ENCODE measurements at places on chromosomes 2 and 18.

DNA sequence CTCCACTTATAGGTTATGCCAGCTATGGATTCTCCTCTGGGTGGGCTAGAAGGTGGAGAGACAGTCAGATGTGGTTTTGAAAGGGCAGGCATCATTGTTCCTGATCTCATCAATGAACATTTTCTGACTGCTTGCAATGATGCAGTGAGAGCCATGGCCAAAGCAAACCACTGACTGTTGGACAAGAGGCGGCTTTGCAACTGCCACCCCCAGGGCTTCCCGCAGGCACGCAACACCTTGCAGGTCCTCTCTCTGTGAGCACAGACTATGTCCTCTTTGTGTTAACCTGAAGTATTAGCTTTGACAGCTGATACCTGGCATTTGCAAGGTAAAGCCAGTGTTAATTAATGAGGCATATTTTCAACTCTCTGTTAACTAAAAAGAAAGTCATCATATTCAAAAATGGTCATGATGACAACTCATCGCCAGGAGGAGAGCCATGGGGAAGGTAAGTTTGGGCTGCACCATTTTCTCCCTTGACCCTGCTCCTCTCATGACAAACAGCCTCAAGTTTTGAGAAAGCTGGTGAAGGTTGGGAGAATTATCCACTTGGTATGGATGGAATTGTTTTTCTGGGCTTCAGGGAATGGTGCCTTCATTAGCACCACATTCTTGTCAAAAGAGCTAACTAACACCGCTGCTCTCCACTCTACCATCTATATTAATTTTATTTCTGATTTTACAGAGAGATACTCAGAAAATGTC lies 14.9 kb upstream of the FAM124B start:
- no peak for DNase-seq

GRCh38 chr2:156190517-156190916 lies 142.0 kb downstream of the NR4A2 start:
- no peak for DNase-seq

GRCh38 chr2:2701813-2702212 lies 370.7 kb upstream of the MYT1L start:
- no peak for DNase-seq

GRCh38 chr2:217331523-217332416 lies 471.9 kb upstream of the TNP1 start:
- DNase-seq, result peak; percentile 95

- no peak for DNase-seq
These were observed 113.2 kb downstream of the SH3RF3 start for GRCh38 chr2:109242210-109242653.

GRCh38 chr2:128754246-128754724 lies 435.6 kb upstream of the HS6ST1 start:
- peak; percentile 27 for DNase-seq

DNA sequence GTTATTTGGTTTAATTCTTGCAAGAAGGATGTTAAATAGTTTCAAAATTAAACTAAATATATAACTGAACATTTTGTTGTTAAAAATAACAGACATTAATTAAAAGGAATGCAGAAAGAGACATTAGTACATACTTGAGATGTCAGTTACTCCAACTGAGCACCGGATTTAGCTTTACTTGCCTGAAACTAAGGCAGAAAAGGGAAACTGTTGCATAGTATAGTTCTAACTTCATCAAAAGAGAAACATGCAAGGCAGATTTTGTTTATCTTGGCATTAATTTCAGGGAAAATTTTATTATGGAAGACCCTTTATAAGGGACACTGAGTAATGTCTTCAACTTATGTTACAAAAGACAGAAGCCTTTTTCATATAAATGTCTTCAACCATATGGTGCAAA lies 218.3 kb downstream of the STK39 start:
- no peak for DNase-seq

GRCh38 chr2:181308766-181309515 lies 148.2 kb upstream of the ITGA4 start:
- DNase-seq, result no peak

GRCh38 chr2:223222397-223222796 lies 170.4 kb downstream of the KCNE4 start:
- DNase-seq, result peak; percentile 31

- DNase-seq, result no peak
These were observed 156.2 kb upstream of the CELF4 start for GRCh38 chr18:37721544-37722522.

GRCh38 chr2:2662037-2662846 lies 331.2 kb upstream of the MYT1L start:
- DNase-seq, result no peak

DNA sequence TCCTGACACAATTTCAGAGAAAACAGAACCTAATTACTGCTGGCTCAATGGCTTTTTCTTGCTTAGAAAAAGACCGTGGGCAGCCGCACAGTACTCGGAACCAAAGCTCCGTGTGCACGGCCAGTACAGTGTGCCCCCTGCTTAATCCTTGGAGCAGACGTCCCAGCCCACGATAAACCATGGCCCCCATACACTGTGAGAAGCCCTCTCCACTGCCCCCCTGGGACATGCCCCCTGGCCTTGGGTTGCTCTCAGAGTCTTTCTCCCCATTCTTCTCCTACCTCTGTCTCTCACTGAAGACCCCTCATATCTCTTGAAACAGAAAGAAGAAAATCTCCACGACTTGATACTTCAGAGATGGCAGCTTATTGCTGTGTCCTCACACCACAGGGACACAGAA lies 44.0 kb downstream of the CYP26B1 start:
- no peak for DNase-seq

DNA sequence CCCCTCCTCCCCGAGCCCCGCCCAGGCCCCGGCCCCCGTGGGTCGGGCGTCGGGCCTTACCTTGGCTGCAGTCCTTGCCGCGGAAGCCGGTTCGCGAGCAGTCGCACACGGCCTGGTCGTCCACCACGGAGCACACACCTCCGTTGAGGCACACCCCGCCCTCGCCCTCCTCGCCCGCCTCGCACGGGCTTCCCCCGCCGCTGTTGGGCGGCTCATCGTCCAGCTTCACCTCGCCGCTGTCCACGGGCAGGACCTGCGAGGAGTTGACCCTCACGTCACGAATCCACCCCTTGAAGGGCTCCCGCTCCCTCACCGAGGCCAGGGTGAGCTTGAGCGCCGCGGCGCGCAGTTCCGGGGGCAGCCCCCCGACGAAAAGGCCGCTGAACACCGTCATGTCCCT lies 4.5 kb downstream of the NRXN1 start:
- DNase-seq, result no peak

GRCh38 chr2:19700861-19701585 lies 200.8 kb downstream of the TTC32 start:
- no peak for DNase-seq

DNA sequence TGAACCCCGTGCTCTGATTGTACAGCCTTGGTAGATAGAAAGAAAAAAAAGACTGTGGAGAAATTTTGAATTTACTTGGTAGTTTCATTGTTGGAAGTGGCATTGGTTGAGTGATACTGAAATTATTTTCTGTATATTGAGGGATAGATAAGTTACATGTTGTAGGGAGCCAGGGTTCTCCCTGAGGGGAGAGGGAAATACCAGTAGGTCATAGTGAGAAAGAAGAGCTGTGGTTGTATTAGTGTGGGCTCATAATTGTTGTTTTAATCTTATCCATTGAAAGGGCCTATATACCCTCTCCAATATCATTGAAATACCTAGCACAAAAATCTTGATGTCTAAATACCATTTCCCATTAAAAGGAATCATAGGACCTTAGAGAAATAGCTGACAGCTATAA lies 16.9 kb upstream of the RAB31 start:
- no peak for DNase-seq

- no peak for DNase-seq
These were observed 42.4 kb downstream of the IL1RL2 start for GRCh38 chr2:102229141-102229769.

- no peak for DNase-seq
These were observed 133.5 kb downstream of the GLI2 start for GRCh38 chr2:120869036-120869729.

DNA sequence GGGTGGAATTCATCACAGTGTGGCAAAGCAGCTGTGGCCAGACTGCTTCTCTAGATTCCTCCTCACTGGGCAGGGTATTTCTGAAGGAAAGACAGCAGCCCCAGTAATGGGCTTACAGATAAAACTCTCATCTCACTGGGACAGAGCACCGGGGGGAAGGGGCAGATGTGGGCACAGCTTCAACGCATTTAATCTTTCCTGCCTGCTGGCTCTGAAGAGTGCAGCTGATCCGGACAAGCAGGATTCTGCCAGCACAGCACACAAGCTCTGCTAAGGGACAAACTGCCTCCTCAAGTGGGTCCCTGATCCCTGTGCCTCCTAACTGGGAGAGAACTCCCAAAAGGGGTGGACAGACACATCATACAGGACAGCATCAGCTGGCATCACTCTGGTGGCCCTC lies 779.9 kb upstream of the CNTNAP5 start:
- no peak for DNase-seq

- DNase-seq, result peak; percentile 24
These were observed 104.0 kb downstream of the COBLL1 start for GRCh38 chr2:164737612-164738081.

GRCh38 chr18:76658627-76659026 lies 163.6 kb upstream of the ZNF516 start:
- DNase-seq, result no peak

- no peak for DNase-seq
These were observed 74.7 kb downstream of the NAB1 start for GRCh38 chr2:190723397-190724090.

DNA sequence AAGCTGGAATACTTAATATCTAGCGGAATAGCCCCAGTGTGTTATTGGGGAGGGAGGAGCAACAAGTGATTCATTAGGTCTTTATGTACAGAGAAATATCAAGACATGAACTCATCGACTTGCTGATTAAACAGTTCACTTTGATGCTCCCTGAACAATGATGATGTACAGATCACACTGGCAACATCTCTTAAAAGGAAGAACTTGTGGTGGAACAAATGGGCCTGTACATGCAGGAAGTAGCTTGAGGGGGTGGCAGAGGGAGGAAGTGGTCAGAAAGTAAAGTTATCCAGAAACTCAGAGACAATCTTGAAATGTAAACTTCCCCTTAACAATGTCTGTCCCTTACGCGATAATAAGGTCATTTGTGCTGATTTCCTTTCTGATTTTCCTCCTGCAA lies 90.5 kb downstream of the NXPH2 start:
- DNase-seq, result no peak

- DNase-seq, result no peak
These were observed 56.5 kb downstream of the PLA2R1 start for GRCh38 chr2:160005908-160006307.

DNA sequence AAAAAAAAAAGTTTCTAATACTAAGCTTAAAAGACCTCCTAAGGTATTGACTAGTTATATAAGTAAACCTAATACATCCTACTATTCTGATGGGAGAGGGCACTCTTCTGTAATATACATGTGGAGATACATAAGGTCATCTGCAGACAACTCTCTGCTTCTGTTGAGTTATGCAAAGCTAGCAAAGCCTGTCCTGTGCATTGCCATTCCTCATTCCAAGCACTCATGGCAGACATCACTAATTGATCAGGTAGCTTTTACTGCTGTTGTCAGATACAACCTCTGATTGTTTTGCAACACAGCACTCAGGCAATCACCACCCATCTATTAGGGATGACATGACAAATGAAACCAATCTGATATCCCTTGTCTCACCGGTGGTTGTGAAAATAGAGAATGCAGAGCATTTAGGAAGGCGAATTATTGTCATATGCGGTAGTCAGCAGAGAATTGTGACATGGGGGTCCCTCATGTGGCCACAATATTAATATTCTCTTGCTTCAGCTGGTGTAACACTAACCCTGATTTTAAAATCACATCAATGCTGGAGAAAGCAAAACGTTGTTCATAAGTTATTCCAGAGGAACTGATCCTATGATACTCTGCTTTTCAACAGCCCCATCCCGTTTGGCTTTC lies 416.5 kb upstream of the GYPC start:
- no peak for DNase-seq

DNA sequence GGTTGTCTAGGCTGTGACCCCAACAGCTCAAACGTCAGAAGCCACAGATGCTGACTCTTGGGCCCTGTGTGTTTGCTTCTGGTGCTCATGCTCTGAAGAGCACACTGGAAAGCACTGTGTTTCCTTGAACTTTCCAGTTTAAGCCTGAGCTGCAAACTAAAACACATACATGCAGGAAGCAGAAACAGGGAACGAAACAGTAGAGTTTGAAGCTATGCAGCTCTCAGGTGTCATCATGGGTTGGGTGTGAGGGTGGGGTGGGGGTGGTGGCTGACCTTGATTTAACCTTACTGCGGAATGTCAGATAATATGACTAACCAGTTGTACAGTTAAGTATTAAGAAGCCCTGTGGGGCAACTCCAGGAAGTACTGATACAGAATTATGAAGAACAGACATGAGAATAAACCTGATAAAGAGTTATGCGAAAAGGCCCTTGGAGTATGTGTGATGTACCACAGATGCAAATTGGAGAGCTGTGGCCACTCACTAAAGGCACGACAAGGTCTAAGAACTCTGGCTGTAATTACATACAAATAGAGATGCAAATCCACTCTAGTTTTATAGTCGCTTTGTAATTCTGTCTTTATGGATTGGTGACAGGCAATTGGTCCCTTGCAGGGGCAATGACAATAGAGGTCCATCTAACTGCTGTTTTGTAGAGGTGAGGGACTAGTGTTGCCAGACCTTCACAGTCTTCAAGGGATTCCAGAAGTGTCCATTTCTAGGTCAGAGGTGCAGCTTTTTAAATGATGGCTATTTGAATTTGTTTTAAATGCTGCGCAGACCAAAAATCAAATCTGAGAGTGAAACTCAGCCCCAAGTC lies 273.1 kb downstream of the NAPG start:
- DNase-seq, result peak; percentile 19

DNA sequence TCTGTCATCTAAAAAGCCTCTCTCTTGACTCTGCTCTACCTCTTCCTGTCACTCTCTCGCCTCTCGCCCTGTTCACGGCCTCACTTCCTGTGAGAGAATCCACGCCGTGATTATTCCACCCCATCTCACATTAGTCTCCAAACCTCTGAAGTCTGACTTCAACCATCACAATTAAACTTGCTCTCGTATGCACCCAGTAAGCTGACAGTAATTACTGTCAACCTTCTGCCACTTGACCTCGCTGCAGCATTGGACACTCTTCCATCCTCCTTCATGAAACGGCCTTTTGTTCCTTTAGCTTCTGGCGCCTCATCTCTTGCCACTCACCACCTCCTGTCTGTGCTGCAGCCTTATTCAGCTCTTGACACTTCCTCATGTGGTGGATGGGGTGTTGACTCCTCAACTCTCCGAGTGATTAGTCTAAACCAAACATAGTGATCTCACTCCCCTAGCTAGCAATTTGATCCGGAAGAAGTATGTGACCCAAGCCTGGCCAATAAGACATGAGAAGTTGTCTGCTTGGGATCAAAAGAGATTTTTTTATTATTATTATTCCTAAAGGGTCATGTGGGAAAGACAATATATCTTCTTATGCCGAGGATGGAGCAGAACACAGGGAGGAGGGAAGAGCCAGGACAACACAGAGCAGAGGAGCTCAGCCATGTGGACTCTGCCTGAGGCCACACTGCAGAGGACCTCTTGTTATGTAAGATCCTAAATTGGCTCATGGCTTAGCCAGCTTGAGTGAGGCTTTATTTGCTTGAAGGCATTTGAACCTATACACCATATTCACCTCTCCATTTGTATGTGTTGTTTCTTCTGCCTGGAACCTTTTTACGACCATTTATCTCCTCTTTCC lies 38.4 kb upstream of the MYO1B start:
- no peak for DNase-seq

- no peak for DNase-seq
These were observed 30.5 kb downstream of the HPCAL1 start for GRCh38 chr2:10333247-10333613.

Data from astrocyte (in vitro differentiated cells and primary cell).